ENCODE measurements at places on chromosomes 6 and 20.

DNA sequence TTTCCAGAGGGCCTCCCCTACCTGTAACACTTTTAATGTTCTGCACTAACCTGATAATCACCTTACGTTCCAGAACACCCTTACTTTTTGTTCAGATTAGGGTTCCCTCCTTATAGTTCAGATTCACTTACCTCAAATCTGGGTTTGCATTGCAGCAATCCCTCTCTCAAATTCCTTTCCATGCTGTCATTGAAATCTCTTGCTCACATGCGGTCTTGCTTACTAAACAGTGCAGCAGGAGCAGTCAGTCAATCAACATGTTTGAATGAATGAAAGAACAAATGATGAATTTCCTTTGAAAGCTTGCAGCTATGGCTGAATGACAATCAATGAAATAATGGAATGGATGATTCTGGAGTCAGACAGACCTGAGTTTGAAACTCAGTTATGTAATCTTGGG lies 200.1 kb downstream of the HIVEP2 start:
- no peak for DNase-seq

- peak; percentile 33 for DNase-seq
These were observed 3.3 kb downstream of the NPEPL1 start for GRCh38 chr20:58695895-58696375.

GRCh38 chr6:69542494-69542893 lies 254.3 kb downstream of the LMBRD1 start:
- no peak for DNase-seq

DNA sequence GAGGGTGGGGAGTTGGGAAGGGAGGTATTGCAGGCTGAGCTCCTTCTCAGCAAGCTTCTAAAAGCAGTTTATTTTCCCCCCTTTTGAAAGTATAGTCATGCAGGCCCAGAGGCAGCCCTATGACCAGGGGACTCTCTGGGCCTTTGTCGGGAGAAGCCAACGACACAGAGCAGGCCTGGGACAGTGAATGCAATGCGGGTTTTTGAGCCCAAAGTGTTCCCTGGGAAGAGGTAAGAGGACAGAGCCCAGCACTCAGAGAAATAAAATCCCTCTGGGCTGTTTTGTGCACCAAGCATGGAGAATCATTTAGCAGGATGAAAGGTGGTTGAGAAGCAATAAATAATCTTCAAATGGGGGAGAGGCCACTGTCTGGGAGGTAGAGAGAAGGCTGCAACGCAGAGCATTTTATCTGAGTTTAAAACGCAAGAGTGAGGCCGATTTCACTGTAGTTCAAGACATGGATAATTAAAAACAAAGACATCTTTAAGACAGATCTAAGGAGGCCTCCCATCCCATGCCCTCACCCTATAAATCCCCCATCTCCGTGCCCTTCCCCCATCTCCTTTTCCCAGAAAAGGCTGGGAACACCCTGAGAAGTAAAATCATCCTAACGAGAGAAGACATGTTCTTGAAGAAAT lies 237.5 kb downstream of the CDC5L start:
- no peak for DNase-seq

GRCh38 chr20:43665466-43666176 lies 1.3 kb upstream of the MYBL2 start:
- no peak for DNase-seq

DNA sequence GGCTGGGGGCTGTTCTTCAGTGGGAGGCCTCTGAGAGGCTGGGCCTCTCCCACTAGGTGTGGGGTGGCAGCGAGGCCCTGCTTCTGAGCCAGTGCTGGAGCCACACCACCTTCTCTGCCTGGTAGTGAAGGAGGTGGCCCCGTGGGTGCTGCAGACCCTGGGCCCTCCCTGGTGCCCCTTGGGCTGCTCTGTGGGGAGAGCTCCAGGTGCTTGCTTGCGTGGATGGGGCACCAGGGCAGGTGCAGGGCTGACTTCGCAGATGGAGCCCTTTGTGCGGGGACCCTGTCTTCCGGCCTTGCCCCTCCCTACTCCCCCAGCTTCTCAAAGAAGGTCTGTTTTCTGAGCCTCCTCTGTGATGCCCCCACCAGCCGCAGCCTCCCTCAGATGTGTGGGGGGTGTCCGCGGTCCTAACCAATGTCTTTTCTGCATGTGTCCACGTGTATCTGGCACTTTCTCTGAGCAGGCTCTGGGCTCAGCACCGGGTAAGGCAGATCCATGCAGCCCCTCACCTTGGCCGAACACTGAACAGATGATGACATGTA lies 17.2 kb upstream of the MYT1 start:
- peak; percentile 13 for DNase-seq

DNA sequence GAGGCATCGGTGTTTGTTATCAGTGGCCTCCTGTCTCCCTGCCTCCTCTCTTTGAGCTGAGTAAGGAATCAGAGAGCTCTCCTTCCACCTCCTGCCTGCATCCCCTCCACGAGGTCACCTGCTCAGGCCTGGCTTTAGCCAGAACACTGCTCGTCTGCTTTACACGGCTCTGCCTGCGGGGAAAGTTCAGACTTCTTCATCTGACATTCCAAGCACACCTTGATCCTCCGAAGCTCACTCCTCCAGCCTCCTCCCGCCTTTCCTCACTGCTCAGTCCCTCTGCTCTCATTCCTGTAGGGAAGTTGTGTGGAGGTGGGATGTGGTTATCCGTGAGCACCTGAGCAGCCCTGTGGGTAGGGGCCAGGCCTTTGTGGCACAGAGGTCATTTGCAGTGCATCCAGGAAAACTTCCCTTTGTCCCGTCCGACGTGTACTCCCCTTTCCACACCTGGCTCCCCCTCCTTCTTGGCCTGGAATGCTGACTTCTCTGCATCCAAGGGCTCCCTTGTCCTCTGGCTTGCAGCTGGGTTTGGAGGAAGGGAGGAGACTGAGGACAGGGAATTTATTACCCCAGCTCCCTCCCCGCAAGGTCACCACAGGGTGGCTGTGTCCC lies 12.8 kb upstream of the CCDC167 start:
- no peak for DNase-seq

DNA sequence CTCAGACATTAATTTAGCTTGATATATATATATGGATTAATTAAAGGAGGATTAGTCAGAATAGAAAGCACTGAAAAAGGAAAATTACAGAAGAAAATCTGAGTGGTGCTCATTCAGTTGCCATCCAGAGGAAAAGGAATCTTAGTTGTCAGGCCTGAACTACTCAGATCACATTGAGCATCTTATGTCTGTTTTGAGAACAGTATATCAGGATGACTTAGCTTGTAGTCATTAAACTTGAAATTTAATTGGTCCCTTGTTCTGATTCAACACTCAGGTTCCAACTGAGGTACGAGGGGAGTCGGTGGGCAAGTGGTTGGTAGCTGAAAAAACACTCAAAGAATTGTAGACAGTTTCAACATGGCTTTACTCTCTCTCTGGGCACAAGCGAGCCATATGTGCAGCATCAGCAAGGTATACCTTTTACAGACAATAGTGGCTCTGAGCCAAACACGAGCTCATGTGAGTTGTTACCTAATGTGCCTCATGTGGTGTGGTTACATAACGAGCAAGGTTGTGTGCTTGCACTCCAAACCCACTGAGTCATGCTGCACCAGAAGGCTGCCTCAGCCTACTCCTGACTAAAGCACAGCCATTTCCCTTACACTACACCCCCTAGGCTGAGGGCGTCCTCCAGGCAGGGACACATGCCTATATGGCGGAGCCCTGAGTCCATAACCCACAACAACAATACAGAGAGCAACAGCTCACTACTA lies 73.0 kb upstream of the HMGN3 start:
- DNase-seq = no peak

GRCh38 chr6:67102743-67103142 lies 1395.7 kb upstream of the EYS start:
- no peak for DNase-seq

GRCh38 chr20:54680872-54681619 lies 205.7 kb downstream of the DOK5 start:
- no peak for DNase-seq

DNA sequence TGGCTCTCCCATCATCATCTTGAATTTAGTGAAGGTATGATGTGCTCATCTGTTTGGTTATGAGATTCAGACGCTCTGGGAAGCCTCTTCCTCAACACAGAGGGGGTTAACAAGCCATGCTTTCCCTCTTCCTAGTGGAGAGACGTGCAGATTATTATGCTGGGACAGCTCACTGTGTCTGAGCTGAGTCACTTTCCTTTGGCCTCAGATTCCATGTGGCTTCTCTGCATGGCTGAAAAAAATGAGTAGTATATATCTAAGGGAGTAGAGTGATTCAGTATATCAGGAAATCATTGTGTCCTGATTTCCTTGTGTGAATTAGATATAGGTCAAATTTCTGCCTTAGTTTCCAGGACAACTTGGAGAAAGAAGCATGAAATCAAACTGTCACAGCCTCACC lies 52.6 kb downstream of the FIG4 start:
- DNase-seq = no peak

All from Right ventricle myocardium superior (tissue), 1 donor.